ENCODE measurements at places on chromosomes 4 and X. TPM values are rescaled to one million over a fixed set of nuclear protein-coding genes. Genes with fewer than 3 reads are reported as not detected.
A peak's percentile ranks its signal among the peaks of the same experiment; 100 is the strongest.

GRCh38 chr4:84574069-84574720, 8.7 kb upstream of the CDS1 start:
- DNase-seq: no peak

- no peak for DNase-seq
Observed at GRCh38 chr4:23171976-23172375, 479.2 kb downstream of the GBA3 start.

GRCh38 chr4:140450352-140450751, 22.9 kb upstream of the CLGN start:
- no peak for DNase-seq

DNA sequence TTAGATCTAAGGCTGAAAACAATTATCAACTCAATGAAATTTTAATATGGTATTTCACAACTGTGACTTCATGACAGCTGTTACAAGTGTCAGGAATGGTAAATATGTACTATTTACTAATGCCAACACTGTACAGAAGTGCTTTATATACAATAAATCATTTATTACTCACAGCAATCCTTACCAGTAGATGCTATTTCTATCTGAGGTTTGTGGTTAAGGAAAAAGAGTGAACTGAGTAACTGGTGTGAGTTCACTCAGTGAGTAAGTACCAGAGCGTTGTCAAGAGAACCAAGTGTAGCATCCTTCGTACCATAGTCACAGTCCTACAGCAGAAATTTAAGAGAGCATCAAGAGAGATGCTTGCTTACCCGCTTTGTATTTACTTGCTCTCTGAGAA, 23.3 kb downstream of the MTHFD2L start:
- no peak for DNase-seq

- DNase-seq: no peak
Observed at GRCh38 chr4:187069398-187069797, 345.7 kb upstream of the FAT1 start.

- DNase-seq: no peak
Observed at GRCh38 chr4:115259642-115260041, 146.2 kb upstream of the NDST4 start.

GRCh38 chr4:128516301-128516969, 228.8 kb upstream of the PGRMC2 start:
- DNase-seq: no peak

DNA sequence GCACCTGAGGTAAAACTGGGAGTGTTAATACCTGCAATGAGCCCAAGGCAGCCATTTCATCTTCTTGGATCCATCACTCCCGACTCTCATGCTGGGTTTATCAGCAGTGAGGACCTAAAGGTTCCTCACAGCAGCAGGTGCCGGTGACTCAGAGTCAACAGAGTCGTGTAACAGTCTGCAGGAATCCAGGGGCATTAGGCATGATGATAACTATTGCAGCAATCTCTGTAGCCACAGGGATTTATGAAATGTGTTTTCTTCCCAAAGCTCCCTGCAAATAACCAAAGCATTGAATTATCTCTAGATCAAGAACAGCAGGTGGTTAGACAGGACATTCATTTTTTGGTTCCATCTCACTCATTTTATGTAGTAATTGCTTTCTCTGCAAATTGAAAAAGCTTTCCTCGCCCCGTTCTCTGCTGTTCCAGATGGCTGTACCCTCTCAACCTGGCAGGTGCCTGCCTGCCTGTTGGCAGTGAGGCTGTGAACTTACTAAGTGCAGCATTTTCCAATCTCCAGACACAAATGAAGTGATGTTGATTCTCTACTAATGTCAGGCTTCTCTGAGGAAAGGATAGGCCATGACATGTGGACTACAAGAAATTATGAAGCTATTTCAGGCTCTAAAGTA, 48.1 kb upstream of the TSPAN7 start:
- DNase-seq: no peak

GRCh38 chrX:46039526-46039925, 505.7 kb downstream of the ZNF674 start:
- no peak for DNase-seq

- DNase-seq: no peak
Observed at GRCh38 chr4:166045457-166045856, 172.4 kb downstream of the TLL1 start.

DNA sequence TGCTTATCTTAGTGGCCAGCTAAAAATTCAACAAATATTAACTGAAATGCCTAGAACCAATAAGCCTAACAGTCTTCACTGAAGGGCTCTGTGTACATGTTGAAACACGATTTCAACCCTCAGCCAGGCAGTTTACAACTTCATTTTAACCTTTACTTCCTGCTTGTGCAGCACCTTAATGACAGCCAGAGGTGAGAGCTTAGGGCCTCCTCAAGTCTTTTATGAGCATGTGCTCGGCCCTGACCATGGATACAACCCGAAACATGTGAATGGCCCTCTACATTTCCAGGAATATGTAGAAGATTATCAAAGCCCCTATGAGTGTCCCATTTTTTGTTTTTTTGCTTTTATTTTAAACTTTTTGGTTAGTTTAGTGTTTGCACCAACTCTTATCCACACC, 88.3 kb downstream of the MSN start:
- no peak for DNase-seq

- DNase-seq: peak; percentile 92
Observed at GRCh38 chrX:40735325-40736169, at the start of gene MED14. Gene MED14 (minus strand): TSS chrX:40735542. CDS start chrX:40735412, 130 bp downstream.

DNA sequence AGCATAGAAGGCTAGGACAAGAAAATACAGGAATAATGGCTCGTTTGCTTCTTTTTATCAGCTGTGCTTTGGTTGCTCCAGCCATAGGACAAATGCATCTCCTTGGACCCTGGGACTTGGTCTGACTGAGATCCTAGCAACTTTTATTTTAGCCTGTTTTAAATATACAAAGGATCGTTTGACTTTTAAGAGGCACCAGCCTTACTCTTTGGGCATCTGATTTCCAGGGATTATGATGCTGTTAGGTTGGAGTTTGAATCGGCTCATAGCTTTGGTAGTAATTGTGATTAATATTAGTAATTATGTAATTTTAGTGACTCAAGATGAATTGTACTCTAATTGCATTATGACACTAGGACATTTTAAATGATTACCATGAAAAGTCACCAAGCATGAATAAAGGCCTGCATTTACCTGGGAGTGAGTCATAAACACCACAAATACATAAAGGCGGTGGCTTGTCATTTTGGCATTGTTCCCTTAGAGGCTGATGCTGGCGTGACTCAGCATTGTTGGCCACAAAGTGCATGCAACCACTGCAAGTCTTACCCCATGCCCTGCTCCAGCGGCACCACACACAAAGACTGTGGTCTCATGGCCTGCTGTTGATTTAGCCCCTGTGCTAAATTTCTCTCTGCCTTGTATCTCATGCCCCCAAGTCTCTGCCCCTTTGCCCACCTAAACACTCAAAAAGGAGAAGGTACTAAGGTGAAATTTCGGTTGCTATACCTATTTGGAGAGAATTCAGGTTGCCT, 12.4 kb downstream of the GPAT3 start:
- peak; percentile 78 for DNase-seq

DNA sequence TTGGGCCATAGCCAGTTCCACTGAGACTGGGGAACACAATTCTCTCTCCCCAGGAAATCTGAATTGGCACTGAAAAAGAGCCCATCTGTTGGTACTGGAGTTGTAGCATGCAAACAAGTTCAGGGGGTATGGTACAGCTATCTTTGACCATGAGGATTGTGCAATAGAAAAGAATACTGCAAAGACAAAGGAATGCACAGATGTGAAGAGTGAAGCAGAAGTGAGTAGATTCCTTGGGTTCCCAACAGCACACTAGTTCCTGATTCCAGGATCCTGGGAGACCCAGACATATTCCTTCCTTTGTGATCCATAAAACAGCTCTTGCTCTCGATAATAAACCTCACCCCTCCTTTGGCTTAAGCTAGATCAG, 43.3 kb upstream of the CTAG2 start:
- no peak for DNase-seq

- no peak for DNase-seq
Observed at GRCh38 chr4:5889002-5889696, 3.7 kb downstream of the CRMP1 start.

DNA sequence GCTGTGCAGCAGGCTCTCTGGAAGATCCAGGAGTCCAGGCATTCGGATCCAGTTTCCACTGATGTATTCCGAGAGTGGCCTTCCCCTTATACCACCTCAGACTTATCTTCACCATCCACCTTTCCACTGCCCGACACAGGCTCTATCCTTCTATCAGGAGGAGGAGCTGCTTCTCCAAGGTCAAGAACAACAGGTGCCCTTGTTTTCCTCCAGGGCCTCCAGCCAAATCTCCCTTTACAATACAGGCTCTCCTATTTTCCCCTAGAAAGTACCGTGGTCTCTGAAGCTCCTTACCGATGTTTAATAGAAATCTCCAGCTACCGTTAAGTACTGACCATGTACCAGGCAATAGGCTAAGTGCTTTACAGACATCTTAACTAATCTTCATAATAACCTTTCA, 61.3 kb downstream of the AFAP1 start:
- DNase-seq: peak; percentile 33

GRCh38 chr4:86594559-86595425, 677 bp downstream of the PTPN13 start:
- peak; percentile 69 for DNase-seq

DNA sequence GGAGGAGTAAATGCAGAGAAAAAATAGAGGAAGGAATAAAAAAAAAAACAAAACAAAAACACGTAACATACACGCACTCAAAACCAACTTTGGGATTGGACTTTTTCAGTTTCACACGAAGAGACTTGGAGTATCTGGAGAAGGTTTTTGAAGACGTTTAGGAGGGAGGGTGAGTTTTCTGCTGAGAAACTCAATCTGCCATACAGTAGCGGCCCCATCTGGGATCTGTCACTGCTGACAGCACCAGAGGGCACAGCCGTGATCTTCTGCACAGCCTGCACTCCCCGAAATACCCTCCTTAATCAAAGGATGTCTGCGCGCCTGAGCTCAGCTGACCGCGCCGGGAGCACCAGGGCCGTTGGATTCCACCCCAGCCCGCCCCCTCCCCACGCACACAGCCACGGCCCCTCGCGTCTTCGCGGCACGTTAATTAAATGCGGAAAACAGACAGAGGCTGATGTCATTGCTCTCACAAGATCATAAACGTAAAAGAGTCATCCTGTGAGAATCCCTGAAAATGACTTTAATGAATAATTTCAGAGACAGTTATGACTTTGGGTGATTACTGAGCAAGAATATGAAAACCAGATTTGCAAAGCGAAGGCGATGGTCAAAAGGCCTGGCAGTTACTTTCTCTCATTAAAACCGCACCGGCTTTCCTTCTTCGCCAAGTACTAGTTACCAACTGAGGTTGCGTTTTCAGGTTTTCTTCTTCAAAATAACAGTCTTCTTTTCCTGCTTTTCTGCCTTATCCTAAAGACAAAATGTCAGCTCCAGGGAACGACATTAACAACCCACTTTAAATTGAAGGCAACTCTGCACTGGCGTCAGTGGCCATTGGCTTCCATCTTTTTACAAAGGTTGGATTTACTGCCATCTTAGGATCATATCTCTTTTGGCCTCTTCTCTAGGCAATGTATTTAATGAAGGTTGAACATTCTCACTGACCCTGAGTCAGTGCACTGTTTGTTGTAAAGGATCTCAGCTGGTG, 10.6 kb downstream of the HAND2 start:
- peak; percentile 92 for DNase-seq

GRCh38 chr4:47551682-47552081, 66.6 kb downstream of the ATP10D start:
- no peak for DNase-seq

DNA sequence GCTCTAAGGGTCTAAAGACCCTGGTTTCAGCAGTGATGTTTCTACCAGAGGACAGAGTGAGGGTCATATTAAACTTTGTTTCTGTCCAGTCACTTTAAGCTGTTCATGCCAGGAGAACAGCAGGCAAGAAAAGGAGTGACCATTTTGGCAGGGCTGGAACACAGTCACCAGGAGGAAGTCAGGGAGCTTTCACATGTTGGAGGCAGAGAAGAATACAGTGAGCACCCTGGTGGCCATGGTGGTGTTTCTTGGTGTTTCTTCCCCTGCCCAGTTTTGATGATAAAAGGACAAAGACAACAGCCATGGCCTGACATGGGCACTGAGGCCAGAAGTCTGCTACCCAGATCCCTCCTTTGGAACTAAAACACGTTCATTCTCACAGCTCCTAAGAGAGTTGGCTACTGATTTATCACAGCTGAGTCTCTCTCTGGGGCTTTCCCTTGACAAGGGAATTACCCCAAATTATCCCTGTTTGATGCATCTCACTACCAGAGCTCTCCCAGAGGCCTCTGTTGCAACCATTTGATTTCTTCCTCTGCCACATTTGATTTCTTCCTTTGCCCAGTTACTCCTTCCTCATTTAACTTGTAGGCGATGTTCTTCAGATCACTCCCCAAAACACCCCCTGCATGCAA, 106.4 kb upstream of the NWD2 start:
- DNase-seq: no peak

DNA sequence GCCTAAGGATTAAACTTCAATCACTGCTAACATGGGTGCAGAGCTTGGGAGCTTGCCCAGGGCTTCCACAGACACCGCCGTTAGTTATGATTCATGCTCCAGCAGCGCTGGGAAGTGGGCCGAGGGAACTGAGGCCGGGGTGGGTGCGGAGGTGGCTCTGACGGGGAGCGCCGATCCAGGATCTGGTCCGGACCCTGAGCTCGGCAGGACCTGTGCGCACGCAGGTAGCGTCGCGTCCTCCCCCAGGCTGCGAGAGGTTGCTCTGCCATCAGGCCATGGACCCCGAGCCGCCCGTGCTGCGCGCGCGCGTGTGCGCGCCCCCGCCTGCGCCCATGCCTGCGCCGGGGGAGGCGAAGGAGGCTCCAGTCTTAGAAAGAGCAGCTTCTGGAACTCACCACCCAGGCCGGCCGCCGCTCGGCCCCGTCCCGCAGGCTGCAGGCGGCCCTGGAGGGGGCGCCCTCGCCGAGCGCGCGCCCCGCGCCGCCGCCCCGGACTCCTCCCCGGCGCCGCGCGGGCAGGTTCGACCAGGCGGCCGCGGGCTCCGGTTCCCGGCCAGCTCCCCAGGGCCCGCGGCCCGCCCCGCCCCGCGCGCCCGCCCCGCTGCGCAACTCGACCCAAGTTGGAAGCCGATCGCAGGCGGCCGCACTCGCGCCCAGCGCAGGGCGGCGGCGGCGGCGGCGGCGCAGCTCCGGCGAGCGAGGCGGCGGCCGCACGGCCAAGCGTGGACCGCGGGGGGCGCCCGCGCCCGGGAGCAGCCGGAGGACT, 732 bp upstream of the ADRA2C start:
- DNase-seq: no peak

GRCh38 chr4:75948822-75949444, 8.1 kb upstream of the NAAA start:
- DNase-seq: no peak

DNA sequence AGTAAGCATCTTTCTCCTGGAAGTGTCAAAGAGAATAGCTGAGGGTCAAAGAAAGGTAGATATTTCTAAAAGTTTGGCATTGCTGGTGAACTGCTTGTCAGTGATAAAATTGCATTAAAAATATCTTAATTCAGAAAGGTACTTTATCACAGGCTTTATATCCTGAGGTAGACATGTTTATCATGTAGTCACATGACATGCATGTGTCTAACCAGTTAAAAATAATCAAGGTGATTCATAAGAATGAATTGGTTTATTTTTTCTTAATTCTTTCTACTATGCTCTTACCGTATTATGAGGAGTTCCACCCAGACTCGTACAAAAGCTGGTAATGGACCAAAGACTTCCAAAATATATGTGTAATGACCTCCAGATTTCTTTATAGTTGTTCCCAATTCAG, 6.1 kb downstream of the SLC7A11 start:
- no peak for DNase-seq

The USP26 gene
- not detected for total RNA-seq

The SH3BP2 gene
- 49.3 TPM for total RNA-seq

The TENM3 gene
- total RNA-seq: 46.7 TPM

The MAP7D2 gene
- total RNA-seq: 1.4 TPM

The GAB1 gene
- total RNA-seq: 65.6 TPM

The FRG2 gene
- total RNA-seq: not detected

The MAP7D3 gene
- 16.6 TPM for total RNA-seq

The IBSP gene
- total RNA-seq: not detected

The RTL3 gene
- 2.8 TPM for total RNA-seq
